NCI-H2029 treated with DMSO at 0.1 percent for 48 hours (cell line): ENCODE measurements at places on chromosomes 12 and 14.
A peak's percentile ranks its signal among the peaks of the same experiment; 100 is the strongest.

- no peak for DNase-seq
Measured at GRCh38 chr12:69475237-69475975, 5.2 kb downstream of the FRS2 start.

DNA sequence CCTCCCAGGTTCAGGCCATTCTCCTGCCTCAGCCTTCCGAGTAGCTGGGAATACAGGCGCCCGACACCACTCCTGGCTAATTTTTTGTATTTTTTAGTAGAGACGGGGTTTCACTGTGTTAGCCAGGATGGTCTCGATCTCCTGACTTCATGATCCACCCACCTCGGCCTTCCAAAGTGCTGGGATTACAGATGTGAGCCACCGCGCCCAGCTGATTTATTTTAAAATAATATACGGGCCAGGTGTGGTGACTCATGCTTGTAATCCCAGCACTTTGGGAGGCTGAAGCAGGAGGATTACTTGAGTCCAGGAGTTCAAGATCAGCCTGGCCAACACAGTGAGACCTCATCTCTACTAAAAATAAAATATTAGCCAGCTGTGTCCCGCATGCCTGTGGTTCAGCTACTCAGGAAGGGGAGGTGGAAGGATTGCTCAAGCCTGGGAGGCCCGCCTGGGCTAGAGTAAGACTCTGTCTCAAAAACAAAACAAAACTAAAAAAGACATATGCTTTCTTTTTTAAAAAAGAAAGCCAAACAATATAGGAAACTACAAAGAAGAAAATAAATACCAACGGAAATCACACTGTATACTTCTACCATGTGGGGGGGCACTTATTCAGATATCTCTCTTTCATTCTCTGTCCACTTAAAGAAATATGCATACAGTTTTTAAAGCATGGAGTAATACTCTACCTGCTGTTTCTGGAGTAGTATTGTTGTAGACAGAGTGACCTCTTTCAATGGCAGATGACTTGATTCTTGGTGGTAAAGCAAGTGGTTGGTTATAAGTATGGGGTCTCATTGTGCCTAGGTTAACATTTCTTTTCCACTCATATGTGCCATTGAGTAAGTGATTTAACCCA lies 930 bp upstream of the MIA2 start:
- no peak for DNase-seq

DNA sequence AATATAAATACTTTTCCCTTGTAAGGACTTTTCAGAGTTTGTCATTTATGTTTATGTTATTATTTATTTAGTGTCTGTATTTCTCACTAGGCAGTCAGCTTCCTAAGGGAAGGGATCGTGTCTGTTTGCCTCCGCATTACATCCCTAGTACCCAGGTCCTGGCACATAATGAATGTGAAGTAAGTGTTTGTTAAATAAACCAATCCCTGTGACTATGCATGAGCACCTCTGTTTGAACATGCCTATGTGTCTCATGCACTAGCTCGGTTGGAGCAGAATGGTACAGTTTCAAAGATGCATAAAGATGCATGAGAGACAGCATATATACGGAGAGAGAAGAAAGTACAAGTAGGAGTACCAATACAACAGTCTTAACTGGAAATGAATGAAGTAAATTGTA lies 99.3 kb downstream of the KIF21A start:
- no peak for DNase-seq

DNA sequence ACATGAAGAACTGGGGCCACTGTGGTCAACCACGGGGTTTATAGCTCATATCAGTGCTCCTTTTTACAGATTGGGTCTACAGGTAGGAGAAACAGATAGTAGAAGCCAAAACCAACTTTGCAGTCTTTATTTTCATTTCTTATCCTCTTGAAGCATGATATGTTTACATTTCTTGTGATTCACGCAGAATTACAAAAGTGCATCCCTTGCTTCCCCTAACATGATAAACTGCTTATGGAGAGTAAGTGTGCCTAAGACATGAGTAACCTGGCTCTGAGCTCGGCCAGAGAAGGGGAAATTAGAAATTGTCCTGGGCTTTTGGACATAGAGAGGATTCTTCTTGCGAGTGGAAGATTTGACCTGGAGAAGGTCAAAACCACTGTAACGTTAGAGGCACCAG lies 18.4 kb downstream of the PWP1 start:
- no peak for DNase-seq

GRCh38 chr14:92558319-92558718 lies 44.7 kb downstream of the RIN3 start:
- no peak for DNase-seq

GRCh38 chr12:93829016-93829415 lies 151.8 kb downstream of the CRADD start:
- DNase-seq = no peak

DNA sequence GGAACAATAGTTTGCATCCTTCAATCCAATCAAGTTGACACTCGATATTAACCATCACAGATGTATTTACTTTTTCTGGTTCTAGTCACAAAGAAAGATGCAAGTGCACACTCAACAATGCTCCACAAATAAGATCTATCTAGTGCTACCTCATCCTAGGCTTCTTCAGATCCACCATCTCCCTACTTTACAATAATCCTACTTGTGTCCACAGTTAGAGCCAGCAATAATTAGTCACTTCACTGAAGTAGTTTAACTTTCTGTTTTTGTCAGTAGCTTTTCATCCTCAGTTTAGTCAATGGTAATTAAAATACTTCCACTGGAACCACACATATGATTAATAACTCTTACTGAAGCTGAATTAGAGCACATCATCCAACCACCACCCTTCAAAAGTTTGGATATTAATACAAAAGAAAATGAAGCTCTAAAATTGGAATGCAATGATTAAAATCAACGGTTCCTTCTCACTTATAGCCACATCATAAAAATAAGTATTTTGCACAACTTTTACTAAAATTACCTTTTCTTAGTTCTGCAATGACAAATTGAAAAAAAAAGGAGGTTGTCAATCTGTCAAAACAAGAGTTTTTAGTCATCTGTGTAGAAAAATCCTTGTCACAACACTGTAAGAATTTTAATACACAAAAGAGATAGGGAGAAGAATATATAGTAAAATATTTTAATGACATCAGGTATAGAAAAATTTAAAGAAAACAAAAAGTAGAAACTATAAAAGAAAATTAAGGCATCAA lies 28.2 kb upstream of the SNRPF start:
- no peak for DNase-seq

GRCh38 chr14:23301969-23302289 lies 730 bp downstream of the PPP1R3E start:
- no peak for DNase-seq

- peak; percentile 73 for DNase-seq
Measured at GRCh38 chr14:37150414-37150813, 22.0 kb downstream of the SLC25A21 start.

- no peak for DNase-seq
Measured at GRCh38 chr14:104200106-104200505, 61.7 kb downstream of the KIF26A start.

GRCh38 chr12:108097160-108097911 lies 31.8 kb upstream of the WSCD2 start:
- no peak for DNase-seq

DNA sequence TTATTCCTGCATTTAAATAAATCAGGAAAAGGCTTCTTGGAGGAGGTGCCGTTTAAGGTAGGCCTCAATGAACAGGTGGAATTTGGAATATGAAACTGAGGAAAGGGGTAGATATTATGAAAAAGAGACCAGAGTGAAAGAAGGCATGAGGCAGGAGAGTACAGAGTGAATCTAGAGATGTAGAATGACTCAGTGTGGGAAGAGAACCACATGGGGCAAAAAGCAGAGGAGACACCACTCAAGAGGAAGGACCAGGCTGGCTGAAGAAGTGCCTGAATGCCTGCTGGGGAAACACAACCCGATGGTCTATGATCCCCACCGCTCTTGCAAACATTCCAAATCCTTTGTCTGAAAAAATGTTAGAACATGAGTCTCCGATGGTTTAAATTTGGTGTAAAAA lies 1134.1 kb downstream of the VRK1 start:
- no peak for DNase-seq

DNA sequence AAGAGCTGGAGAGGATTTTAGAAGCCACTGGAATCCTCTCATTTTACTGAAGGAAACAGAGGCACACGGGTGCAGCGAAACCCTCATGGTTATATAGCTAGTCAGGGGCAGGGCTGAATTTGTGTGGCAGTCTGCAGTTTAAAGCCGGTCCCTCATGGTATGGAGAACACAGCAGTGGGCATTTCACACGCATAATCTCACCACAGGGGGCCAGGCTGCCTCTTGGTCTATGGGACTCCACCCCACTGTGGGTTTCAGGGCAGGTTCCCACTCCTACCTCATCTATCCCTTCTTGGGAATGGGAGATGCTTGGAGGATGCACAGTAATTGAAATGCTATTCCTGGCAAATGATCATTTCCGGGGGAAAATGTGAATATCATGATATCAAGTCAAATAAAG lies 400.6 kb downstream of the RGS6 start:
- DNase-seq = no peak

GRCh38 chr12:94615260-94616181 lies 34.8 kb downstream of the TMCC3 start:
- DNase-seq = no peak

DNA sequence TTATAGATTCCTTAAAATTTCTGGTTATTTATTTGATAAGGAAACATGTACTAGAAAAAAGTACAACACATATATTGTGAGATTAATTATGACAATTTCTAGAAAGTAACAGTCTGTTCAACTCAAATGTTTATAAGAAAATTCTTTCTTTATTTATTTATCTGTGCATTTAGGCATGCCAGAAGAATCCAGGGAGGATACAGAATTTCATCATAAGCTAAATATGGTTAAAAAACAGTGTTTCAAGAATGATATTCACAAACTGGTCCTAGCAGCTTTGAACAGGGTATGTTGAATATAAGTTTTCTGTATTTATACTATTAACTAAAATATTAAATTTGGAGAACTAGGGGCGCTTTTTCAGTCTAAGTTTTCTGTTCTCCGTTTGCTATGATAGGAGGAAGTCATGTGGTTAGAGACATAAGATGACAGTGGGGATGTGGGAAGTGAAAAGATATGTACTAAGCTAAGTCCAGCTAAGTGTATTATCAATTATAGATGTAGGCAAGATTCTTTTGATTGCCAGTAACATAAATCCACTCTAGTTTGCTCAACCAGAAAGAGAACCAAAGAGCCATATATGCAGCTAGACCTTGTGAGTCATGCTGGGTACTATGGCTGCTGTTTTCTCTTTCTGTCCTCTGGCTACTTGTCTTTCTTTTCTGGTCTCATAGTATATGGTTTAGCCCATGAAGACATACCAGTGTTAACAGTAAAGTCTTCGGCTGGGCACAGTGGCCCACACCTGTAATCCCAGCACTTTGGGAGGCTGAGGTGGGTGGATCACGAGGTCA lies 39.0 kb downstream of the LRRK2 start:
- no peak for DNase-seq

- DNase-seq = no peak
Measured at GRCh38 chr12:25866586-25867378, 91.7 kb upstream of the RASSF8 start.

- DNase-seq = no peak
Measured at GRCh38 chr12:31773867-31774266, 45.0 kb upstream of the AMN1 start.

GRCh38 chr12:42262271-42262670 lies 24.2 kb upstream of the YAF2 start:
- DNase-seq = no peak

DNA sequence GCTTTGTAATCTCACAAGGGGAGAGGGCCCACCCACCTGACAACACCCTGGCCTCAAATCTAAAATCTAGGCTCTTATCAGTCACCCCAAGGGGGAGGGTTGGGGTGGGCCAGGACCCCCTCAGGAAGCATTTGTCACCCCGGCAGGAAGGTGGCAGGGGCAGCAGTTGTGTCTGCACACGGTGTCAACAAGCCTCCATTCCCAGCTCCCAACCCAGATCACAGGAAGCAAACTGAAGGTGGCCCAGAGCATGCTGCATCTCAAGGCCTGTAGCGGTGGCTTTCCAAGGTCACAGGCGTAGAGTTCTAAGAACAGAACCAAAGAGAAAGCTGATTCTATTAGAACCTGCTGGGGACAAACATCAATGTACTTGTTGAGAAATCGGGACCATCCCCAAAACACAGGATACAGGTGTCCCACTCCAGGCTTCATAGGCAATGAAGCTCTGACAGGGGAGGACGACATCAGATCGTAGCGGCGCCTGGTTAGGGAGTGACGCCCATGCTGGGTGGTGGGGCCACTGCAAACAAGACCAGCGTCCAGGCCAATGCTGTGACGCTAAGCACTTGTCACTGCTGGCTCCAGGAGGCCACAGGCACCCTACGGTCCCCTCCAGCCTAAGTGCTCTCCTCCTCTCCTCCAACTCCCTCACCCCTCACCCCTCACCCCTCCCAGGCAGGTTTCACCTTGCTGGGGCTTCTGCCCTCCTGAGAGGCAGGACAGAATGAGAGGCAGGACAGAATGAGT lies 52.9 kb downstream of the CCDC88C start:
- no peak for DNase-seq

DNA sequence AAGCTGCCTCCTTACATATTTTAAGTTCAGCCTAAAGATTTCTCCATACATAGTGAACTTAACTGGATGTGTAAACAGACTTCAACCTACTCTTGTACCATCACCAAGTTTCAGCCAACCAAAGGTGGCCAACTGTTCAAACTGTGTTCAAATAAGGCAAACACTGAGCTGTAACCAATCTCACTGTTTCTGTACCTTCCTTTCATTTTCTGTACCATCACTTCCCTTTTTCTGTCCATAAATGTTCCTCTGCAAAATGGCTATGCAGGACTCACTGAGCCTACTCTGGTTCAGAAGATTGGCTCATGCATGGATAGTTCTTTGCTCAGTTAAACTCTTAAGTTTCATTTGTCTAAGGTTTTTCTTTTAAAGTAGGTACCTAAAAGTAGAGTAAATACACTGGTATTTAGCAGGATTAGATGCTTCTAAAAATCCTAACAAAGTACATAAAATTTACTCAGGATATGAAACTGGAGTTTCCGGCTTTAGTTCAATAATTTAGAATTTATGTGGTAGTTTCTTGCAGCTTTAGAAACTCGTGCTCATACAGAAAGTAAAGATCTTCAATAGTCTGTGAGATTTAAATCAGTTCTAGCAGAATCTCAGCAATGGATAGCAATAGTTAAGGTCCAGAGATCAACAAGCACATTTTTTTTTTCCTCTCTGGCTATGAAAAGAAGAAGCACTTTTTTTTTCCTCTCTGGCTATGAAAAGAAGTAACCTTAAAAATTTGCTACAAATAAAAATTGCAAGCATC lies 282.0 kb upstream of the PPFIA2 start:
- no peak for DNase-seq

DNA sequence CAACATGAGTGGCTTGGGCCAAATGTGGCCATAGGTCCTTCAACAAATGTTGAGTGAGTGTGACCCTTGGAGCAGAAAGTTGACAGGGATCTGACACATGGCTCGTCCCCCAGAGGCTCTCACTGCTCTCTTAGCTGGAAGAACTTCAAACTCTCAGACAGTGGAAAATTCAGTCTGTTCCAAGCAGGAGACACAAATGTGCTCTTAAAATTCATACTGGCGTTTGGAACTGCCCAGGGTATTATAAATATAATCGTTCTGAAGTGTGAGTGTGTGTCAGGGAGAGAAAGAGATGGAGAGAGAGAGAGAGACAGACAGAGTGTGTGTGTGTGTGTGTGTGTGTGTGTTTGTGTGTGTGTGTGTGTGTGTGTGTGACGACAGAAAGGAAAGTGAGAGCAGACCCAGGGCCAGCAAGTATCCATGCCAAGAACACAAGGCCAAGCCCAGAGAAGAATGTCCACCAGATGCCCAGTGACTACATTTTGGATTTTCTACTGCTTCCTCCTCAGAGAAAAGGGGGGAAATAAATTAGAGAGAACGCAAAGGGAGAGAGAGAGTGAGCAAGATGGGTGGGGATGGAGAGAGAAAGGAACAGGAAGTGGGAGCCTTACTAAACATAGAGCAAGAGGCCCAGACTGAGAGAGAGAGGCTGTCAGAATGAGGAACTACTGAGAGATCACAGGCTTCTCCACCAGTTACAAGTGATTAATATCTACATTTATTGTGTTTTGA lies 193.6 kb upstream of the NUDT4 start:
- no peak for DNase-seq
